ENCODE measurements at places on chromosomes 4 and X.

- no peak for DNase-seq
These were observed 131.1 kb downstream of the HS3ST1 start for GRCh38 chr4:11297627-11298026.

DNA sequence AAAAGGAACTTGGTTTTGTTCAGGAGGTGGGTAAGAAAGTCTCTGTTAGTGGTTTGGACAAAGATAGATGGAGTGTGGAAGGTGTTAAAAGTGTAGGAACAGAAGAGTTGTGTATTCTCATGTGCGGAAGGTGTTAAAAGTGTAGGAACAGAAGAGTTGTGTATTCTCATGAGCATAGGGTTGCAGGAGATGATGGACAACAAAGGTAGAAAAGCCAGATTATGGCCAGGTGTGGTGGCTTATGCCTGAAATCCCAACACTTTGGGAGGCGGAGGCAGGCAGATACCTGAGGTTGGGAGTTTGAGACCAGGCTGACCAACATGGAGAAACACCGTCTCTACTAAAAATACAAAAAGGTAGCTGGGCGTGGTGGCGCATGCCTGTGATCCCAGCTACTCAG lies 2.5 kb downstream of the RPL34 start:
- DNase-seq, result no peak

DNA sequence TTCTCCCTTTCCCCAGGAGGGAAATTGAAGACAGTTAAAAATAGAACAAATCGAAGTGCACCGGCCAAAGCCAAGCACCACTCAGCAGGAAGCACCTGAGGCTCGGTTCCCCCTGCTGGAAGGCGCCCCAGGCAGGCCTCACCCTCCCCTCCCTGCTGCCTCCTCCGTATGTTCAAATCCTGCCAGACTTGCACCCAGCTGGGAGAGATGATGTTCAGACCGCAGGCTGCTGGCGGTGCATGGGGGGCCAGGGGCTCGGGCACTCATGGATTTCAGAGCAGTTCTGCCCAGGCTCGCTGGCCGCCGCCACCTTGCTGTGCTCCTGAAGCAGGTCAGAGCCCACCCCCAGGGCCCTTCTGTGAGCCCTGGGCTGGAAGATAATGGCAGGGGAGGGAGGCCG lies 91.4 kb downstream of the DCTD start:
- DNase-seq, result no peak

DNA sequence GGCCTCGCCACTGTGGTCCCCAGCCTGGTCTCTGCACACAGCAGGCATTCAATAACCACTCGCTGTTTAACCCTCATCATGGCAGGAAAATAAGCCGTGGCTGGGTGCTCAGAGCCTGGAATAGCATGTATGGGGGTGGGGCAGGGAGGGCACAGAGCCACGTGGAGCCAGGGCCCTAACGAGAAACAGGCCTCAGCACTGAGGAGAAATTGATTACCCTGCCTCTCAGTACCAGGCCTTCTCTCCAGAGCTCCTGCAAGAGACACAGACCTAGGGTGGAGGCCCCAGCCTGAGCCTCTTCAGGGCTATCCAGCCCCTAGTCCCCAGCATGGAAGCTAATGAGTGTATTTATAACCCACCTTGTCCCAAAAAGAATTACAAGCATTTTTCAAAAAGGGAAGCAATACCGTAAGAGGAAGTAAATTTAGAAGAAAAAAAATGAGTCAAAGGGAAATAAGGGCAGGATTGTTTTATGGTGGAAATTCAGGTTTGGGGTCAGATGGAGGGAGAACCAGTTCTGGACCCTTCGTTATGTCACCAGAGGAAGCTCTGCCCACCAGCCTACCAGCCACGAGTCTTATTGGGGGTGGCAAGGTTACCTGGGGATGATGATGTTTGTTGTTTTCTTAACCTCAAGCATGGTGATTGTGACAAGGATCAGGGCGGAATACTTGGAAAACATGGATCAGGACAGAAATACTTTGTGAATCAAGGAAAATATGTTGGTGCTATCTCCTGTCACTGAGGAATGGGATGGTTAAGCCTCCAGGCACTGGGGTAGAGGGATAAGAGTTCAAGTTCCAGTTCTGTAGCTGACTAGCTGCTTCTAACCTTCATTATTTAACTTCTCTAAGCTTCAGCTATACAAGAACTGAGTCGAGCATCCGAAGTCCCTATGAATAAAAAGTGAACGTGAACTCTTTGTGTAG lies 101.9 kb upstream of the RBPJ start:
- peak; percentile 17 for DNase-seq

- DNase-seq, result no peak
These were observed 60.9 kb upstream of the SMAD1 start for GRCh38 chr4:145420595-145421214.

DNA sequence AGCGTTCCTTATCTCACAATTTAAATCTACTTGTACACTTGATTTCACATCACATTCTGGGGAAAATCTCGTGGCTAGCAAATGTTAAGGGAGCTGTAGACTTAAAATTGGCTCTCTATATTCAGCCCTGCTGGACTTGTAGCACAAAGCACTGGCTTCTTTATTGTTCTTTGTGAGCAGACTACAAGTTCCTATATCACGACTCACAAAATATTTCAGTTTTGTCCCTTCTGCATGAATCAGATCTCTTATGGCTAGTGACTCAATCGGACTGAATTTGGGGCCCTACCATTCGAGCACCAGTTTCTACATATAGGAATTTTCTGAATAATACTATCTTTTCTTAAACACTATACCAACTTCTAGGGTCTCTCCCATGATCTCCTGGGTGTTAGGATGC lies 390.1 kb downstream of the ADAM29 start:
- DNase-seq, result peak; percentile 21

DNA sequence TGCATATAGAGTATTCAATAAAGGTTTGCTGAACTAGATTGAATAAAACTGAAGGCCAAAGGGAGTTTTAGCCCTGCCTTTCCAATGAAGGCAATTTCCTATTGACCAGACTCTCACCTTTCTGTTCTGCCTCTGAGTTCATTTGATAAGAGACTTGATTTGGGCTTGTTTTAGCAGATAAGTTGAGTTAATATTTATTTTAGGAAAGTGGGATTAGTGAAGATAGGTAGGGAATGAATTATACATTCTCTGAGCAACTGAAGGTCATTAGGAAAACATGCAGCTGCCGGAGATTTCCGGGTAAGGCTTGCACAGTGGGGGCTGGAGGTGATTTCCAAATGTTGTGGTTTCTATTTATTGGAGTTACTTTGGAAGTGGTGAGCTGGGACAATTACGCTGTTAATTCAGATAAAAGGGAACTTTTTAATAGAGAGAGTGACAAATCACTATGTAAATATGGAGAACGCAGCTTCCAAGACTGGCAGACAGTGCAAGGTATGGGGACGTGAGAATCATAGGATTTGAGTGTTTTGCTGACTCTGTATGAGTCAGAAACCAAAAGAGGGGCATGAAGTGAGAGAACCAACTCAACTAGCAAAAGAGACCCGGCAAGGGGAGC lies 553.6 kb upstream of the BOD1L1 start:
- no peak for DNase-seq

GRCh38 chrX:21959362-21960051 lies 19.0 kb downstream of the SMS start:
- no peak for DNase-seq

DNA sequence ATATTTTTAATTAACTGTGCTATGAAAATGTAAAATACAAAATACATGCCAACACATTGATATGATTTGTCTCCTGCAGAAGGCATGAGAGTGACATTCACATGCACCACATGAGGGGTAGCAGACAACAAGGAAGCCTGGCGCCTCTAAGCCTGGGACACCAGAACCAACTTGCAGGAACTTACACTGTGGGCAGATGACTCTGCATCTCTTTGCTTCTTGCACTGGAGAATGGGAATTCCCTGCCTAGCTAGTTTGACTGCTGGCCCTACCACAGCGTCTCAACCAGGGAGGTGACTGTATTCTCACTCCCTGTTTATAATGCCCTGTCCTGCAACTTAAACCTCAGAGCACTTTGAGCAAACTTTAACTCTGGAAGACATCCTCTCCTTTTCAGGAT lies 40.5 kb downstream of the PAGE2 start:
- no peak for DNase-seq

GRCh38 chrX:134712272-134712671 lies 54.0 kb upstream of the PLAC1 start:
- DNase-seq, result no peak

Measured in AG20443 (cell line).